Activated B cell treated with CpG ODN at 0.5 μM for 24 hours (primary cell): ENCODE measurements at places on chromosomes 2 and 18.

DNA sequence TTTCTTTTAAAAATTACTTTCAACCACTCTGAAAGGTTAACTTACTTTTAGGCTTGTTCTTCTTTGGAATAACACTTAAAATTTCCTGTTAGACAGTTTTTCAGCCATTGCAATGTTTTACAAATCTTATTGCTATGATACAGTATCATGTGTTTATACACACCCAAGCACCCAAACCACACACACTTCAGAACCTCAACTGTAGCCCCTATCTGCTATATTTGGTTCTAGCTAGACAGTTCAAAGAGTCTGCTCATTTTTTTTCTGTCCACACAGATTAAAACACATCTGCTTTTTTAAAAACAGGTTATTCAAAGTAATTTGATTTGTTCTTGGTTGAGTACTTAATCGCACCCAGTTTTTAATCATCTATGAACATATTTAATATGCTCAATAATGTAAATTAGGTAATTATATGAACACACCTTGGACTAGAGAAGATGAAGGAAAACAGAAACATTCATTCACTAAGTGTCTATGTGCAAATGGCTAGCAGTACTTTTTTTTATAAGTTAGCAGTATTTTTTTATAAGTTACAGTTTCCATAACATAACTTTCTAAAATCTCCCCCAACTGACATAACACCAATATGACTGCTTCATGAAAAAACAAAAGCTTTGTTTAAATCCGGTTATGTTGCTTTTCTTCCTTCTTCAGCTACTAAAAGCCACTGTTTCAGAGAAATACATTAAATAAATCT is 17.6 kb downstream of the FBXO11 start:
- DNase-seq = no peak

DNA sequence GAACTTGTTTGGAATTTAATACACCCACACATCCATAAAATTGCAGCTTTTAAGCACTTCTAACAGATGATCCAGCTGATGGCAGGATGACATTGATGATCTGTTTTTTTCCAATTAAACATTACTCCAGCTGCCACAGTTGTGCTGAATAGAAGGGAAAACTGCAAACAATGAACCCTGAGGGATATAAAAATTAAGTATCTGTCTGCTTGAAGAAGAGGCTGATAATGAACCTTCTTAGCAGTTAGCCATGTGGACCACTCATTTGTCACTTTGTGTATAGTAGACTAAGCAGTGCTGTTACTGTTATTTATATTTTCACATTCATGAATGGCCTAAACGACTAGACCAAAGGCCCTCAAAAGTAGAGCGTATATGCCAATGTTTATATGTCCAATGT is 1201.0 kb upstream of the LRRTM1 start:
- no peak for DNase-seq

DNA sequence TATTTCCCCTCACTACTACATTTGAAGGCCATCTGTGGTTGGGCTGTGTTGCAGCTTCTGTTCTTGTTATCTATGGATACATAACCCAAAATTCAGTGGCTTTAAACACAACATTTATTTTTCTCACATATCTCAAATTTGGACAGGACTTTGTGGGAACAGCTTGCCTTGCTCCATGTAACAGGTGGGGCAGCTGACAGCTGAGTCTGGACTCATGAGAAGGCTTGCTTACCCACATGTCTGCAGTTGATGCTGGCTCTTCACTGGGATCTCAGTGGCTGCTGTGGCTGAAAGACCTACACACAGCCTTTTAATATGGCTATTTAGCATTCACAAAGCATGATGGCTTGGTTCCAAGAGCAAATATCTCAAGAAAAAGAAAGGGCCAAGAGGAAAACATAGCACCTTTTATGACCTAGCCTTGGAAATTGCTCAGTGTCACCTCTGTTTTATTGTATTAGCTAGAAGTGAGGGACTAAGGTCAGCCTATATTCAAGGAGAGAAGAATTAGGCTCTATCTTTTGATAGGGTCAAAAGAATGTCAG is 296.8 kb upstream of the ZNF521 start:
- DNase-seq = no peak

DNA sequence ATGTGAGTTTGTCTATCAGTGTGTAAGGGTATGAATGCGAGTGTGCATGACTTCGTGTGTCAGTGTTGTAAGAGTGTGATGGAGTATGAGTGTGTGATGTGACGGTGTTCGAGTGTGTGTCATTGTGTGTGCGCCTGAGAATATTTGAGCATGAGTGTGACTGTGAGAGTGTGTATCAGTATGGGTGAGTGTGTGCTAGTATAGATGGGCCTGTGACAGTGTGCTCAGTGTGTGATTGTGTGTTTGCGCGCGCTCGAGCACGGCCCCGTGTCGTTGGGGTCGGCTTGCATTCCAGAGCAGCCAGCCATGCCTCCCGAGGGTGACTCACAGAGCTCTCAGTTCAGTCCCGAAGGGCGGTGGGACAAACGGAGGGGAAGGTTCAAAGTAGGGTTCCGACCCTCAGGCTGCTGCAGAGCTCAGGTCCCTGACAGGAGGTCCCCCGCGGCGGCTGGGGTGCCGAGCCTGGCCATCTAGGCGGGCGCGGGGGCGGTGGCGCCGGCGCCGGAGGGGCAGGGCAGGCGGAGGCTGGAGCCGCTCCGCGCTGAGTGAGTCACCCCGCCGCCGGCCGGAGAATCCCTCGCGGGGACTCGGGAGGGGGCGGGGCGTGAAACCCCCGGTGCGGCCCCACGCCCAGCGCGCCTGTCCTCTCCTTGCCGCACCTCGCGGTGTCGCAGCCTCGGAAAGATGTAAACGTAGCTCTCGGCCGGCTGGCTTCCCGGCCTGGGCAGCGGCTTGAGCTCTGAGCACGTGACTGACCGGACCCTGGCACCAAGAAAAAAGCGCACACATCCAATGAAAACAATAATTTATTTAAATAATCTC is 3.8 kb downstream of the DLX2 start:
- no peak for DNase-seq

DNA sequence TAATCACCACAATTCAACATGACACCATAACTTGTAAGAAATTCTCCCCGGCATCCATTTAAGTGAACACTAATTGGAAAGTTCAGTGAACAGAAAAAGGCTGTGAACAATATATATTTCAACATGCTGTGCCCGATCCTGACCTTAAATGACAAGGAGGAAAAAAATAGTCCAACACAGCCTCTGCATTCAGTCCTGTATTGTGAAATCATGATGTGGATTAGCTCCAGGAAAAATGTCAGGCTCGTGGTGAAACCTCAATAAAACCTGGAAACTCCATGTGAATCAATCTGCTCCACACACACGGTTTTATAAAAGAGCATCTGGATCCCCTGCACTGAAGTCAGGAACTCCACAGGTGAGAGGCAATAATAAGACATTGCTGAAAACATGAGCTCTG is 145.4 kb upstream of the SPOPL start:
- DNase-seq = no peak

GRCh38 chr2:123624816-123625215 is 400.3 kb upstream of the CNTNAP5 start:
- no peak for DNase-seq

DNA sequence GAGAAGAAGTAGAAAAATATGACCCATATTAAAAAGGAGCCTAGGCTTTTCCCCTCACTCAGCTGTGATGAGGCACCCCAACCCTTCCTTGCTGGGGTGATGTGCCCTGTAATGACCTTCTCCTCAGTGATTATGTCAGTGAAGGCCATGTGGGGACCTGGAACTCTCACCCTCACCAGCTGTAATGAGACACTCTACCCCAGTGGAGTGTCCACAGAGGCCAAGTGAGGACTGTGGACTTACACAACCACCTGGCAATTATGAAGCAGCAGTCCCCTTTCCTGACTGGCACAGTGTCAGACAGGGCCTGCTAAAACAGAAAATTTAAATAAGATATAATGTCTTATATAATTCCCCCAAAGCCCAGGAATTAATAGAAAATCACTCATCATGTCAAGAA is 54.2 kb downstream of the SEMA4F start:
- DNase-seq = no peak

GRCh38 chr2:227595797-227596196 is 2.9 kb upstream of the SCYGR2 start:
- no peak for DNase-seq

GRCh38 chr18:576924-577323 is 3.3 kb upstream of the CETN1 start:
- DNase-seq = no peak

- DNase-seq = no peak
Observed at GRCh38 chr2:22397847-22398246, 987.1 kb upstream of the KLHL29 start.

DNA sequence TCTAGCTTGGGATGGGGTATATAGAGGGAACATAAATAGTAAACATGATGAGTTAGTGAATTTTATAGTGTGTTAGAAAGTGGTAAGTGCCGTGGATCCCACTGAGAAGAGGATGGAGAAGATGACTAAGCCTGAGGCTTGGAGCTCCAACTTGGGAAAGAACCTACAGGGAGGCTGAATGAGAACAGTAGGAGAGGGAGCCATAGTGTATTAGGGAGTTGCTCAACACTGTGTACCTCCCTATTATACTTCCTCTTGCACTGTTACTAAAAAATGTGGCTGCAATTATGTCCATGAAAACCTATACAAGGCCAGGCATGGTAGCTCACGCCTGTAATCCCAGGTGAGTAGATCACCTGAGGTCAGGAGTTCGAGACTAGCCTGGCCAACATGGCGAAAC is 2.9 kb upstream of the SLC19A3 start:
- no peak for DNase-seq

GRCh38 chr2:215831296-215831913 is 181.9 kb downstream of the MREG start:
- DNase-seq = no peak

DNA sequence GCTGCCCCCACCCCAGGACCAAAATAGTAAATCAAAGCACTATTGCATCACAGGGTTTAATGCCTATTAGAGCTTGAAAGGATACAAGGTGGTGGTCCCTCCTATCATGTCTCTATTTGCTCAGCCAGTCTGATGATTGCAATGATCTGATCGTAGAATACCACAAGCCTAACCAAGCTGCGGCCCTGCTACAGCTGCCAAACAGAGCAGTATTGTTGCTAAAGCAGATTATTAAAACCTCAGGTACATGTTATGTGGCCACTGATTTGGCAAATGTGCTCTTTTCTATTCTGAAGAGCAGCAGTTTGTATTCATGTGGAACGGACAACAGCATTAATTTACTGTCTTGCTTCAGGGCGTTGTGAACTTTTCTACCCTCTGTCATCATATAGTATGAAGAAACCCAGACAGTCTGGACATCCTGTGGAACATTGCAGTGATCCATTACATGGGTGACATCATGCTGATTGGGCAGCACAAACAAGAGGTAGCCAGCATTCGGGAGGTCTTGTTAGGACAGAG is 8.4 kb upstream of the VAPA start:
- no peak for DNase-seq

- DNase-seq = no peak
Observed at GRCh38 chr2:119426396-119426675, 5.3 kb upstream of the TMEM37 start.

DNA sequence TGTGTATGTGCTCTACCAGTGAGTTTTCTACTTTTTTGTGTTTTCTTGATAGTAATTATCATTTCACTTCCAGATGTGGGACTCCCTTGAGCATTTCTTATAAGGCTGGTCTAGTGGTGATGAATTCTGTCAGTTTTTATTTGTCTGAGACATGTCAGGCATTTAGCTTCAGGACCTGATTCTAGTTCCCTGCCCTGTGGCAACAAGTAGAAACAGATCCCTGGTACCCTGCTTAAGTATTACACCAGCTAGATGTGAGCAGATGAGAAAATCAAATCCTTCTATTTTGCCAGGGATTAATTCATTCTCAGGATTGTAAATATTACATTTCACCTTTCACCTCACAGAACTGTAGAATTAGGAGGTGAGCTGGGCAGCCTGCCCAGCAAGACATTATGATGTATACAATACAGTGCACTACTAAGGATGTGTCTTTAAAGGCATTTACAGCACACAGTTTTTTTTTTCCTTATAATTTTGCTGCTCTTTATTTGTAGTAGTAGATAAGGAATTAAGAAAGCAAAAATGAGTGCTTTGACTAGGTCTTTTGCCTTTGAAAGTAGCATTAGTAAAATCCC is 35.1 kb downstream of the GALM start:
- DNase-seq = no peak

DNA sequence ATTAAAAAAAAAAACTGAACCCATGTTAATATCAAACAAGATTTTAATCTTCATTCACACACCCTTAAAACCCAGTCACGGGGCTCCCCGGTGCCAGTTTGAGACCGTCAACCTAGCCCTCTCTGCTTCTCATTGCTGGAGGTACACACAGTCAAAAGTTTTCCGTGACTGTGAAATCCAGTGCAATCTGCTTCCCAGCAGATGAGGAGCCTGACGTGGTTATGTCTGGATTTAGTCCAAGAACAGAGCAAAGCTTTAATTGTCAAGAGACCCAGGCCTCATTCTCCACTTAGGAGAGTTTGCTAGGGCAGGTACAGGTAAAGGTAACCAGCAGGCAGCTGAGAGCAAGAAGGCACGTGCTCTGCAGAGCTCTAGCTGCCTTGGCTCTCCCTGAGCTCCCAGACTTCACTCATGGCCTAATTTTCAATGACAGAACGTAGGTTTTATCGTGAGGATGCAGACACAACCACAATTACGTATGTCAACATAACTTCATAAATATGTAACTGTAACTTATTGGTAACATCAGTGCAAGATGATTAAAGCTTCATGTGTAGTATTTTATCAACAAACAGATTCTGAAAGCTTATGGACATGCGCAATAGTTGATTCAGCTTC is 56.3 kb downstream of the SLC16A14 start:
- no peak for DNase-seq

DNA sequence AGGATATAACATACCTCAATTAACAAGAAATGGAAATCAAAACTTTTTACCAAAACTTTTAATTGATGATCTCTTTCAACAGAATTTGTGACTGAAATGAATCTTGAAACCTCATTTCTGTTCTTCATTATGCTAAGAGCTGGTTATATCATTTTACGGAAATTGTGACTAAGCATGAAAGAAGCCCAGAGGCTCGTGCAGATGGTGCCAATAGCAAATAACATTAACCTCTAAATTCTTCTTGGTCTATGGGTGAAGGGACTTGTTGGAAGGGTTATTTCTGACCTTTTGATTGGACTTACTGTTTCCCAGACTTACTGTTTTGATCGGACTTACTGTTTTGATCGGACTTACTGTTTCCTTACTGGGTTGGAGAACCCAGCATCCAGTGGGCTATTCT is 435.6 kb downstream of the TDRD15 start:
- no peak for DNase-seq

DNA sequence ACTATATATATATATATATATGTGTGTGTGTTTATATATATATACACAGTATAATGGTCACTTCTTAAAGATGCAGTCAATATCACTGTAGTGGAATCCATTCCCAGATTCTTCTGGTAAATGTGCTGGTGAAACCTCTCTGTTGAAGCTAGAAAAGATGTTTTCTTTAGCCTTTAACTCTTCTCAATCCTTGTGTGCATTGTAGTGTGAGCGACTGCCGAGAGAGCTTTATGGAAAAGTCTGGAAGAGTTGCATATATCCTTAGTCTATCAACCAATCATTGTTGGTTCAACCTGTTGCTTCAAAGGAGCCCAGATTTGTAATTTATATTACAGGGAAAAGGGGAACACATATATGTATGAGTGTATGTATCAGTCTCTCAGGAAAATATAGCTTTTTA is 27.7 kb downstream of the SLC66A3 start:
- no peak for DNase-seq

- DNase-seq = no peak
Observed at GRCh38 chr2:8403876-8404275, 278.0 kb upstream of the ID2 start.
